ENCODE measurements at places on chromosomes 16 and 17.

GRCh38 chr17:62109378-62109902 is 44.4 kb upstream of the MED13 start:
- DNase-seq: peak; percentile 75

DNA sequence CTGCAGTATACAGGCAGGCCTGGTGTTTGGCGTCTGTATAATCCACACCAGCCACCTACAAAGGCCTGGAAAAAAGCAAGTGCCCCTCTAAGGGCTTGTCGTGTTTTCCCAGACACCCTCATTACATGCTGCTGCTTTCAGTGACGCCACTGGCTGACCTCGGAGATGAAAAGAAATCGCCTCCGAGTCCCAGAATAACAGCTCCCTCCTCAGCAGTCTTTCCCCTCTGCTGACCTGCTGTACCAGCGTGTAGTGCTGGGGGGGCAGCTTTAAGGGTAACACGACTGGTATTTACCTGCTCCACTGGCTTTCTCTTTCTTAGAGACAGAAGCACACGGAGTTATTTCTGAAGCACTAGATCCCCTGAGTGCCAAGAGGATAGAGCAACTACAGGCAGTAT is 296.8 kb downstream of the GRIN2A start:
- DNase-seq: no peak

- no peak for DNase-seq
These were observed 177.0 kb upstream of the TNRC6C start for GRCh38 chr17:77781536-77781935.

- no peak for DNase-seq
These were observed 6.8 kb downstream of the OSGIN1 start for GRCh38 chr16:83959656-83960434.

- DNase-seq: peak; percentile 91
These were observed 109.5 kb downstream of the YPEL2 start for GRCh38 chr17:59440757-59441463.

- DNase-seq: no peak
These were observed 60.7 kb upstream of the GRIN2A start for GRCh38 chr16:10242916-10243315.

DNA sequence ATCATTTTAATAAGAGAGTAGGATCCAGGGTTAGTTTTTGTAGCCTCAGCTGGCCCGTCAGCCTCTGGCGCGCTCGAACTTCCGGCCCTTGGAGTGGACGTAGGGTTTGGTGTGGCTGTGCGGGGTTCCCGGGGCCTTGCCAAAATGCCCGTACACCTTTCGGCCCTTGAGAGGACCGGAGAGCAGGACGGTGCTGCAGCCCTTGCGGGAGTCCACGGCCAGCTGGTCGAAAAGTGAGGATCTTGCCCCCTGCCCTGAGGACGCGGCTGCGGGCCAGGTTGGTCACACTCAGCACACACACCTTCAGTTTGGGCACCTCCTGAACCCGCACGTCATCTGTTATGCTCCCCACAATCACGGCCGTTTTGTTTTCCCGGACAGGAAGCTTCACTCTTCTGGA is 42.2 kb upstream of the CNTNAP4 start:
- no peak for DNase-seq

DNA sequence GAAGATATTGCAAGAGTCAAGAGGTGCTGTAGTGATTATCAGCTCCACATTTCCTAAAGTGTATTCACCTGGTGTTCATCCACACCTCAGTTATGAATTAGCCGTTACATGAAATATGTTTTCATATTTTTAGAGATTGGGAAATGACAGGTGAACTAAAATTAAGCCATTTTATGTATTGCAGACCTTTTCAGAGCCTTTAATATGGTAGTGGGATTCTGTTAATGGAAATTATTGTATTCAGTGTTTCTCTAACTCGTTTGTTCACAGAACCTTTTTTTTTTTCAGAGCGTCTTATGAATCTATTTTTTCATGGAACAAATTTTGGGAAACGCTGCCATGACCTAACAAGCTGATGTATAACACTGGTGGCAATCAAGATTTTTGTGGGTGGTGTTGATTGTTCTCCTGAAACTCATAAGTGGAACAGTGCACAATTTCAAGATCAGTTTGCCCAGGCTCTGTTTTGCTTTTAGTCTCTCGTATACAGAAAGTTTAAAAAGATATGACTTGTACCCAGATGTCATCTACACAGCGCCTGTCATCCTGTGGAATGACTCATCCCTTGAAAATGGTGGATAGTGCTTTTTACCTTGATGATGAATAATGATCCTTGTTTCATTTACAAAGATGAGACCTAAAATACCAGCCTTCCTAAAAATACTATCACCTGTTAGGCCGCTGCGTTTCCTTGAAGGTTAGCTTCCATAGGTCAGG is 88.8 kb downstream of the ARHGAP44 start:
- no peak for DNase-seq

DNA sequence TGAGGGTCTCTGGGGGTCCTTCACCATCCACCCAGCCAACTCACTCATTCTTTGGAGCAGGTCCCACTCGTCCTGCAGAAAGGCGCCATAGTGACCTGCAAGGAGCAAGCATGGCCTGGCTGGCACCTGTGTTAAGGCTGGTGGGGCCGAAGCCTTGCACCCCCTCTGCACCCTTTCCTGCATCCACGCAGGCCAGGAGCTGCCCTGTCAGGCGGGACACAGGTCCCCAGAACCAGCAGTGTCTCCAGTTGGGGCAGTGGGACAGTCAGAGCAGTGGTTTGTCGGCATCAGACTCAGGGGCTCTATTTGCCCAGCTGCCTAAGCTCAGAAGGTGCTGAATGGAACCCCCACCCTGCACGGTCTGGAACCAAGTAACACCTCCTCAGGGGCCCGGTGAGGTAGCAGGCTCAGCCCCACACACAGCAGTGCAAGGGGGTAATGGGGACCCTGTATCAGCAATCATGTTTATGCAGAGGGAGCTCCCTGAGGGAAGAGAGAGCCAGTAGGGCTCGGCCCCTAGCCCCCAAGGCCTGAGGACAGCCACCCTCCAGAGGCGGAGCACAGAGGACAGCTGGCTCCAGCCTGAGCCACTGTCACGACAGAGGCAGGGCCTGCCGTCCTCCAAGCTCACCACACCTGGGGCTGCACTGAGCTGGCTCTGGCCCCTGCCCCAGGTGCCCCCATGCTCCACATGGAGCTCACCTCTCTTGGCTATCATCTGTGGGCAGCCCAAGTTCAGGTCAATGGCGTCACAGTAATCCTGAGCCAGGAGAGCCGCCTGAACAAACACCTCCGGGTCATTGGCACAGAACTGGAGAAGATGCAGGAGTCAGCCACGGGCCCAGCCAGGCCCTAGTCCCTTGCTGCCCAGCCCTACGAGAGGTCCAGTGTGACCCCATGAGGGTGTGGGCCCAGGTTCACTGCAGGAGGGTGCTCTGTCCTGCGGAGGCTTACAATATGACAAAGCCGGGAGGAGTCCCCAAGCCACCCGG is 1.9 kb downstream of the DUS1L start:
- DNase-seq: no peak
